Stromal cell of bone marrow (primary cell): ENCODE measurements at places on chromosomes 1 and 21.
A peak's percentile ranks its signal among the peaks of the same experiment; 100 is the strongest.

DNA sequence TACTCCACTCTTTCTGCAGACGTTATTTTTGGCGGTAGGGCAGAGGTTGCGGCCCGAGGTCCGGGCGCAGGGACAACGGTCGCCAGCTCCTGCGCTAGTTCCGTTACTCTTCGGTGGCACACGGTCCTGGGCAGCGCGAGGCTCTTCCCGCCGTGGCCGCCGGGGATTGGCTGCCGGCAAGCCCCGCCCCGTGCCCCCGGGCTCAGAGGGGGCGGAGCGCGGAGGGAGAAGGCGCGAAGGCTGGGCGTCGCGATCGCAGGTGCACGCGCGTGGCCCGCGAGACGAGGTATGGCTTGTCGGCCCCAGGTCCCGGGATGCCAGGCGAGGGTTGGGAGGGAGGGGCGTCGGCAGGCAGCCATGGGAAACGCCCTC is 518 bp upstream of the SHE start:
- no peak for DNase-seq

- DNase-seq: no peak
Measured at GRCh38 chr1:215111916-215112315, 29.4 kb downstream of the KCNK2 start.

DNA sequence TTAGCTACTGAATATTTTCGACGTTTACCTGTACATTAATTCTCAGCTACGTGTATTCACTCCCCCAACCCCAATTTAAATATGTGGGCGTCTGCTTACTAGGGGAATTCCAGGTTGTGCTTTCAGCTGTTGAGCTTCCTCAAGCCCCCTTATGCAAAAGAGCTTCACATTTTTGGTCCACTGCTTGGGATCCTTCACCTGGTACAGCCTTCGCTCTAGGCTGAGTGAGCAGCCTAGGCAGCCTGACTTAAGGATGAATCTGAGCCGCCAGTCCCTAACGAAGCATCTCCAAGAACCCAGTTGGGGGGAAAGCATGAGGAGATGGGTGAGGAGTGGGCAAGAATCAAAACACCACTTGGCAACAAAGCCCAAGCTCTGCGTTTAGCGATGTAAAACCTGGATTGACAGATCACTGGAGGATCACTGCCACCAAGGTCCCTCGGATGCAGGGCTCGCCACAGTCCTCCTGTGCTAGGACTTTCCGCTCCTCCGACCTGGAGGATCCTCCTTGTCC is 674 bp downstream of the BCL10 start:
- no peak for DNase-seq

DNA sequence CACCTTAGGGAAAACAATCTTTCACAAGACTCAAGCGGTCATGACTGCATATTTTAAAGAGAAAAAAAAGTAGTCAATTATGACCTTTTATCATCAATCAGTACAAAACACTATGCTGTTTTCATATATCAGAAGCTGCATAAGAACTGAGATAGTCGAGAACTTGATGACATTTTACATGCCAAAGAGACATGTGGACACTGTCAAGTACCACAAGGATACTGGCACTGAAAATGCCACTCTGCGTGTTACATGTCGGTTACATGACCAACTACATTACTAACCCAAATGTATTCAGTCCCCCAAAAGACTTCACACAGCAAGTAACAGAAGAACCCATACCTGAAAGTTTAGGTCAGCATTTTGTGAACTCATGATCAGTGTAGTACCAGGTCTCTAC is 975.0 kb upstream of the ADGRL4 start:
- no peak for DNase-seq

- no peak for DNase-seq
Measured at GRCh38 chr1:29344336-29344735, 108.0 kb downstream of the PTPRU start.

DNA sequence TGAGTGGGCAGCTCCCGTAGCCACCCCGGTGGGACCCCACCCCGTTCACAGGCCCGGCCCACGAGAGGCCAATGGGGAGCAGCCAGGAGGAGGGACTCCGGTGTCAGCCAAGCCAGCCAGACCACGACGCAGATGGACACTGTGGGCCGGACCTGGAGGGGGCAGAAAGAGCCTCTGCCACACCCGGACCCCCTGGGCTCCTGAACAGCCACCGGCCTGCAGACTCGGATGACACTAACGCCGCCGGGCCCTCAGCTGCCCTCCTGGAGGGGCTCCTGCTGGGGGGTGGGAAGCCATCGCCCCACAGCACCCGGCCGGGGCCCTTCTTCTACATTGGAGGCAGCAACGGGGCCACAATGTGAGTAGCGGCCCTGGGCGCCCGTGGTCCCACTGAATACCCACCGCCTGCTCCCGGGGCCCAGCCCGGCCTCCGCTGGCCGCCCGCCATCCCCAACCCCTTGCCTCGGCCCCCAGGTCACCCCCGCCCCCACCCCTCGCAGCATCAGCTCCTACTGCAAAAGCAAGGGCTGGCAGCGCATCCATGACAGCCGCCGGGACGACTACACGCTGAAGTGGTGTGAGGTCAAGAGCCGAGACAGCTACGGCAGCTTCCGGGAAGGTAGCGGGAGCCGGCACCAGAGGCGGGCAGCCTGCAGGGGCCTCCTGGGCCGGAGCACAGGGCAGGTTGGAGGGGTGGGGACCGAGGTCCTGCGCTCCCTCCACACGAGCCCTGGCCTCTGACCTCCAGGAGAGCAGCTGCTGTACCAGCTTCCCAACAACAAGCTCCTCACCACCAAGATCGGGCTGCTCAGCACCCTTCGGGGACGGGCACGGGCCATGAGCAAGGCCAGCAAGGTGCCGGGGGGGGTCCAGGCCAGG is 6.5 kb downstream of the TTLL10 start:
- no peak for DNase-seq

GRCh38 chr1:1703796-1704195 is 11.2 kb upstream of the SLC35E2B start:
- DNase-seq: no peak

- DNase-seq: no peak
Measured at GRCh38 chr1:24235921-24236788, 49.1 kb upstream of the IFNLR1 start.

GRCh38 chr1:43549921-43550597 is 19.4 kb downstream of the PTPRF start:
- DNase-seq: no peak

DNA sequence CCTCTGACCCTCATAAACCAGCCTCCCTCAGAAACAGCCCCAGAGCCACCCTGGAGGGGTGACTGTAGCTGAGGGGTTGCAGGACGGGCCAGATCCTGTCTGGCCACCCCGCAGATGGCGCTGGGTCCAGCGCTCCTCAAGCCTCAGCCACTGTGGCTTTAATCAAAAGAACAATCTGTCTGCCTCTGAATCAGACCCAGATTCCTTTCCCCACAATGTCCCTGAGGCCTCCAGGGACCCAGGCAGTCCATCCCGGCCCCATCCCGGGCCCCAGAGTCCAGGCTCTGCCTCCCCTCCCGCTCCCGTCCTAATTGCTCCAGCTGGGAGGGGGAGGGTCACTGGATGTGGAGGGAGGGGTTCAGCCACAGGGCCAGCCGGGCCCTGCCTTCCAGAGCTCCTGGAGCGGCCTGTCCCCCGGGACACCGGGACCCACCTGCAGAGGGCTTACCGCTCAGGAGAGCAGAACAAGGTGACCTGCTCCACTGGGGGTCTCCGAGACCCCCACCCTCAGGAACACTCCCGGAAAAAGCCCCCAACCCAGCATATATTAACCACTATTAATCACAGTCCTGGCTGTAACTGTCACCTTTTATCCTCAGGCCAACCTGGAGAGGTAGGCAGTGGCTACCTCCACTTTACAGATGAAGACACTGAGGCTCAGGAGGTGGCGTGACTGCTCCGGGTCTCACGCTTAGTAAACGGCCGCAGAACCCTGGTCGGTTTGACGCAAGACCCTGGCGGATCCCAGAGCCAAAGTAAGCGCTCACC is 836 bp upstream of the FBLIM1 start:
- DNase-seq: no peak

GRCh38 chr1:228744356-228744755 is 9.1 kb downstream of the RHOU start:
- no peak for DNase-seq

GRCh38 chr1:81369833-81370232 is 430.9 kb upstream of the ADGRL2 start:
- no peak for DNase-seq

DNA sequence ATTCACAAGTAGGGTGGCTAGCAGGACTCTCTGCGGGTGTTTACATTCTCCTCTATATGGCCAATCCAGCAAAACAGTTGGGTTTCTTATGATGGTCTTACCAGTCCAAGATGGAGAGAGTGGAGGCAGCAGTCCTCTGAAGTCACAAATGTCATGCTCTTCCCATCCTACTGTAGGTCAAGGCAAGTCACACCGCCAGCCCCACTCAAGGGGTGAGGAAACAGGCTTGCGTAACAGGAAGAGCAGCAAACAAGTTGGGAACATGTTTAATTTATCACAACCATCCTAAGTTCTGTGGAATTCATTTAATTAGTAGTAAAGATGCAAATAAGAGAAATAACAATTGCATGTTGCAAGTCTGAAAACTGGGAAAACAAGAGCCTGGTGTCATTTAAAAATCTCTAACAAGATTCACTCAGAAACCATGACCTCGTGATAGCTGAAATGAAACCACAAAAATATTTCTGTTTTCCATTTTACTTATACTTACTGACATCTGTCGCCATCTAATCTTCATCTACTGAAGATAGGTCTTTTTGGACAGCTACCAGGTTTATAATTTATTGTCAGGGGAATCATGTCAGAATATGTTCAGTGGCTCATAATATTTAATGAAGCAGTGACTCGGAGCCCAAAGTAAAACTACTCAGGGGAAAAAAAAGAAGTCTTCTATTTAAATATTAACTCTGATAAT is 349.1 kb upstream of the FMN2 start:
- no peak for DNase-seq

DNA sequence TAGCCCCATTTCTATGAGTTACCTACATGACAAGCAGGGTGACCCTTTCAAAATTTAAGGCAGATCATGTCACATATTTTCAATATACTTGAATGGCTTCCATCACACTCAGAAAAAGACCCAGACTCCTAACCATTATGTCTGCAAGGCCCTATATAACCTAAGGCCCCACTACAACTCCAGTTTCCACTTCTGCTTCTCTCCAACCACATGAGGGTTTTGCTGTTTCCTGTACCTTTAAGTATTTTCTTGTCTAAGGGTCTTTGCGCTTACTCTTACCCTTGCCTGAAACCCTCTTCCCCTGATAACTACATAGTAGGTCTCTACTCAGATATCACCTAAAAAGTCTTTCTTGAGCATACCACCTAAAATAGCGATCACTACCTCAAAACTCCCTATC is 46.1 kb downstream of the SGIP1 start:
- no peak for DNase-seq

DNA sequence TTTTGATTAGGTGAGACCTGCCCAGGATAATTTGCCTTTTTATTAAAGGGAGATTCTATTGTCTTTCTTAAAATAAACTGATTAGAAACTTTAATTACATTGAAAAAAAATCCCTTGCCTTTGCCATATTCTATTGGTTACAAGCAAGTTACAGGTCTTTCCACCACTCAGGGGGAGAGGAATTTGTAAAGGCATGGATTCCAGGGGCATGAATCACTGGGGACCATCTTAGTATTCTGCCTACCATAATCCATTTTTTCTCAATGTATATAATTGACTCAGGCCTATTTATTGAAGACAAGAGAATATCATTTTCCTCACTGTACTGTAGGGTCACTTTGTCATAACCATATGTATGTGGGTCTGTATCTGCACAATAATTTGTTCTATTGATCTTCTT is 124.3 kb upstream of the PDE4B start:
- DNase-seq: no peak

- peak; percentile 58 for DNase-seq
Measured at GRCh38 chr1:186605762-186606350, 74.4 kb downstream of the PTGS2 start.

- DNase-seq: no peak
Measured at GRCh38 chr21:37206496-37206895, 60.6 kb downstream of the VPS26C start.

DNA sequence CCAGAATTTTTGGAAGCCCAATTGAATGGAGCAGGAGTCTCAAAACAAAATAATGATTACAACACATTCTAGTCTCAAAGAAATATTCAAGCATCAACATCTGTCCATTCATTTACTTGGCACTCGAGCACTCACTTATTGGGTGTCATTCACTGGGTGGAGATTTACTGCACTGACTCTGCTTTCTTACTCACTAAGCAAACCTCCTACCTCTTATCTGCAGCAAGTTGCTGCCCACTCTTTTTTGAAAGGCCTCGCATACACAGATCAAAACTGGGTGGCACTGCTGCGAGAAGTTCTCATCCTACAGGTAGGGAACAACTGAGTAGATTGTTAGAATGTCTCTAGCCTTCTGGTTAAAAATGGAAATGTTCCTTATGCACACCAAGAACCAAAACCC is 18.0 kb downstream of the RHBDL2 start:
- no peak for DNase-seq

DNA sequence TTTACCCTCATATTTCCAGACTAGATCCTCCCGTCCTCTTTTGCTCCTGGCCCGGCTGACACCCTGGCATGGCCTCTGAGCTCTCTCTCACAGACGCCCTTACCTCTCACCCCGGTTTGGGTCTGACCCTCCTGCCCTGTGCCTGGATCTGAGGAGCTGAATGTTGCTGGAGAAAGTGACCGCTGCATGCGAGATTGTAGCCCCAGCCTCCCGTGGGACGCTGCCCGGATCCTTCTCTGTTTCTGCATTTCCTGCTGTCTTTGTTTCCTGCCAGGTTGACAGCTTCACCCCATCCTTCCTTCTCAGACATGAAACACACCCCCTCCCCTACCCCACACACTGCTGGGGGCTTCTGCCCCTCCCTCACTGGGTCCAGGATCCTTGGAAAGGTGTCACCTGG is 9.5 kb downstream of the FAM131C start:
- DNase-seq: no peak

GRCh38 chr1:24868016-24868875 is 61.8 kb downstream of the RUNX3 start:
- DNase-seq: no peak

DNA sequence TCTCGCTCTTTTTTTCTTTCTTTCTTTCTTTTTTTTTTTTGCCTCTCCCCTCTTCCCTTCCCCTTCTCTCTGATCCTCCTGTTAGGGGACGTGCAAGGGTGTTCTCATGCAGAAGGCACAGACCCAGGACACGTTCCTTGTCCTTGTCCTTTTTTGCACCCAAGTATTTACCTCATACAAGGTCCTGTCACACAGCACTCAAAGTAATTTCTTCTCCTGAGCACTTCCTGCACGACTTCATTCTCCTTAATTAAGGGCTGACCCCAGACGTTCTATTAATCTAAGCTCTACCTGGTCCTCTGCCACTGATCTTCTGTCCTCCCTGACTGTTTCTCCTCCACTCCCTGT is 424 bp upstream of the PCNX2 start:
- no peak for DNase-seq
